ENCODE measurements at places on chromosomes 13 and 19. TPM values are rescaled to one million over a fixed set of nuclear protein-coding genes. Genes with fewer than 3 reads are reported as not detected.

ZNF432 gene
- 28.5 TPM for total RNA-seq

TMEM238 gene
- 13.6 TPM for total RNA-seq

ZNF888 gene
- total RNA-seq, result 6.0 TPM

LENG9 gene
- 6.3 TPM for total RNA-seq

GET3 gene
- total RNA-seq, result 74.5 TPM

IQCN gene
- total RNA-seq, result 0.19 TPM

CCL25 gene
- total RNA-seq, result not detected

IGSF23 gene
- not detected for total RNA-seq

HSH2D gene
- total RNA-seq, result 0.28 TPM

CD37 gene
- total RNA-seq, result not detected

ZNF446 gene
- 6.1 TPM for total RNA-seq

CKM gene
- not detected for total RNA-seq

CDC42EP5 gene
- 27.7 TPM for total RNA-seq

C19orf47 gene
- total RNA-seq, result 15.7 TPM

ZNF486 gene
- 8.8 TPM for total RNA-seq

SIAH3 gene
- under 0.01 TPM for total RNA-seq

THSD8 gene
- 19.8 TPM for total RNA-seq

TSSK6 gene
- total RNA-seq, result 2.7 TPM

ZNF229 gene
- 15.3 TPM for total RNA-seq

FFAR2 gene
- not detected for total RNA-seq

DPF1 gene
- 3.2 TPM for total RNA-seq

AMH gene
- 1.2 TPM for total RNA-seq

MIR17HG gene
- total RNA-seq, result 4.0 TPM

PAN3 gene
- total RNA-seq, result 28.2 TPM

GSX1 gene
- total RNA-seq, result not detected

C19orf67 gene
- total RNA-seq, result not detected

PCDH17 gene
- total RNA-seq, result not detected

ACER1 gene
- not detected for total RNA-seq

OR4F17 gene
- total RNA-seq, result not detected

ARRDC5 gene
- total RNA-seq, result not detected

ATP5F1D gene
- 12.3 TPM for total RNA-seq

SPINT2 gene
- total RNA-seq, result 871 TPM

ADAMTSL5 gene
- total RNA-seq, result 5.3 TPM
